ENCODE measurements at places on chromosomes 12 and 14.

DNA sequence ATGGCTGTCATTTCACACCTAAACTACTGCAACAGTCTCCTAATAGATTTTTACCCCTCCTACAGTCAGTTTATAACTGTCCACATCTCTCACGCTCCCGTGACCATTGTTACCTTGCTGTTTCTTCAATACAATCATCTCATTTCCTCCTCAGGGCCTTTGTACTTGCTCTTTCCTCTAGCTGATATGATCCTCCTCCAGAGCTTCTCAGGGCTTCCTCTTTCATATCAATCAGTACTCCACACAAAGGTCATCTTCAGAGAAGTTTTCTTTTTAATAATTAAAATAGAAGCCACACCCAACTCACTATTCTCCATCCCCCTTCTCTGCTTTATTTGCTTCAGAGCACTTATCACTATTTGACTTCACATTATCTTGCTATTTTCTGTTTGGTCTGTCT, 508.2 kb downstream of the NELL2 start:
- no peak for DNase-seq

GRCh38 chr12:69274861-69275260, 35.5 kb downstream of the CPSF6 start:
- no peak for DNase-seq

- DNase-seq: no peak
These were observed 27.8 kb downstream of the SMCO2 start for GRCh38 chr12:27474344-27474743.

GRCh38 chr14:51453869-51454268, 197.8 kb upstream of the FRMD6 start:
- DNase-seq: no peak

DNA sequence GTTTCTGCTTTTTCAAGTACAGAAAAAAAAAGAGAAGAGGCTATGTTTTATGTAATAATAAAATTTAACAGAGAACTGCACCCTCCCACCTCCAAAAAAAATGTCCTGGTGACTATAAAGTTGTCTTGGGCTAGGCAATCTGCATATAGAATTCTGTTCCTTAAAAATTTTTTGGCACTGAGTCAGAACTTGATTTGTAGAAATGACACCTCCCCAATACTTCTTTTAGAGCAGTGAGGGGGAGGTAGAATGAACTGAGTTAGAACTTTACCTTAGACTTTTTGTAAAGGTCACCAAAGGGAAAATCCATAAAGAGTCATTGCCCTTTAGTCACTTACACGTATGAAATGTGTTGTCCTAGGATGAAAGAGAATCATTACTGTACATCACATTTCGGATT, 80.0 kb downstream of the BTG1 start:
- peak; percentile 43 for DNase-seq

GRCh38 chr12:26195641-26196420, 458 bp downstream of the SSPN start:
- DNase-seq: no peak

DNA sequence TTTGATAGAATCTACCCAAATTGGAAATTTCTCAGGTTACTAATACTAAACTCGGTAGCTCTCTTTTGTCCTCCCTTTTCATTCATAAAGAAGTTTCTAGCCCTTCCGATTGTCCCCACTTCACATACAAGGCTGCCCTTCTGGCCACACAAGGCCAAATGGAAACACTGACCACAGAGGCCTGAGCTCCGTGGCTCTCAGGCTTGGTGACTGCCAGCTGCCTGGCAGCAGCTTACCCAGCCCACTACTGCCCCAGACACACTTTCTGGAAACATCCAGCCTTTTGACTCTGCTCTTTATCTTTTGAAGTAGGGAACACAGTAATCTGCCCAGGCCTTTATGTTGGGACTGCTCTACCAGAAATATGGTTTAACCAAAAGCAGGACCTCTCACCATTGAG, 167.2 kb downstream of the GCH1 start:
- DNase-seq: no peak

GRCh38 chr14:65242732-65243134, 140.4 kb upstream of the MAX start:
- DNase-seq: no peak

DNA sequence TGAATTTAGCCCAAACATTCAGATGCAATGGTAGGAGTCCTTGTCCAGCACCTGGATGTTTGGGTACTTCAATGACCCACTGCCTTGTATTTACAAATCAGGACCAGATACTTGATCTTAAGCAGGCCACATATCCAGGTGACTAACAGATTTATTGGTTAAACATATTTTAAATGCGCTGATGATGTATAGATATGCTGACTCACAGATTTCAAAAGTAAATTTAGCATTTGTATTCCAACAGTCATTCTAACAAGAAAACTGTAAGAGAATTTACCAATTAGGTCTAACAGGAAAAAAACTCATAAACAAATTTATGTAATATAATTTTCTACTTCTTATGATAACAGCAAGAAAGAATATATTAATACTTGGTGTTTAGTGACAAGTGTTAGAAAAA, 29.4 kb upstream of the MYF6 start:
- no peak for DNase-seq
